ENCODE measurements at places on chromosomes 13 and 19.

GRCh38 chr13:23644126-23644419 is 73.9 kb downstream of the TNFRSF19 start:
- no peak for DNase-seq

GRCh38 chr19:37990362-37990761 is 83.4 kb downstream of the SIPA1L3 start:
- no peak for DNase-seq

DNA sequence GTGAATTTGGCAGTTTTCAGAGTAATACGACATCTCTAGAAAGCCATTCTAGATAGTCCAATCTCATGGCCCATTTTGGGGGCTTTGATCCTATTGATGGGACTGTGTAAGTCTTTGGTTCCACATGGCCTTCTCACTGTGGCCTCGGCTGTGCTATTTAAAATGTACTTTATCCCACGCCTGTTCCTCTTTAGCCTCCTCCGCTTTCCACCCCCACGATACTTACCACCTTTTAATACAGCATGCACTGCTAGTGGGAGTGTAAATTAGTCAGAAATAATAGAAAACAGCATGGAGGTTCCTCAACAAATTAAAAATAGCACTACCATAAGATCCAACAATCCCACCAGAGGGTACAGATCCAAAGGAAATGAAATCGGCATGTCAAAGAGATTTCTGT is 28.3 kb upstream of the CEBPG start:
- DNase-seq = no peak

GRCh38 chr13:59681636-59682311 is 482.0 kb downstream of the DIAPH3 start:
- no peak for DNase-seq

DNA sequence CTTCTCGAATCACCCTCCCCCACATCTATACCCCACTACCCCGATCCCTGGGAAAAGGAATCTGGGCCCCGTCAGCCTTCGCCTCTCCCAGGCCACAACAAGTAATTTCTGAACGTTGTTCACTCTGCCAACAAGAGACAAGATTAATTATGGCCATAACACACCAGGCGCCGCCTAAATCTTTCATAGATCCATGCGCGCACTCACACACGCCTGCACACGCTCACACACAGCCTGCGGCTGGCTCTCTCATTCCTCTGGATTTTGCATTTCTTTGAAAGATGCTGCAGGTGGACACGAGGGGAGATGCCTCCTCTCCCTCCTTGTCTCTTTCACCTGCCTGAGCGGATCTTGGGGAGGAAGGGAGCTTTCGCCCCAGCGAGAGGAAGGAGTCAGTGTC is 17.1 kb downstream of the ZNRF4 start:
- no peak for DNase-seq

DNA sequence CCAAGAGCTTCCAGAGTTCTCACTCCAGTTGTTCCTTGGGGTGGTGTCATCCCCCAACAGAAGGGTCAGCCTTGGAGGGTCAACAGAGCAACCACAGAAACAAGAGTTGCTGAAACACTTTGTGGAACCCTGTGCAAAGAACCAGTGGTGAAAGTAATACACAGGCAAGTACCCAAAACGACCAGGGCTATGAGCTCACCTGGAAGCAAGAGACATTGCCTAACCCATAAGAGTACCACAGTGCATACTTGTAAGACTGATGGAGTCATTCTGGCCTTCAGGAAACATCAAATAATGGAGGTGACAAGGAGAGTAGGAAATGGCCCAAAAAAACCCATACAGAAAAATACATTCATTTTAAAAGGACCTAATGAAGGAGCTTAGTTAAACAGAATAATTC is 184.3 kb upstream of the TSC22D1 start:
- DNase-seq = no peak

GRCh38 chr13:41561170-41561569 is 103.8 kb downstream of the RGCC start:
- DNase-seq = no peak

DNA sequence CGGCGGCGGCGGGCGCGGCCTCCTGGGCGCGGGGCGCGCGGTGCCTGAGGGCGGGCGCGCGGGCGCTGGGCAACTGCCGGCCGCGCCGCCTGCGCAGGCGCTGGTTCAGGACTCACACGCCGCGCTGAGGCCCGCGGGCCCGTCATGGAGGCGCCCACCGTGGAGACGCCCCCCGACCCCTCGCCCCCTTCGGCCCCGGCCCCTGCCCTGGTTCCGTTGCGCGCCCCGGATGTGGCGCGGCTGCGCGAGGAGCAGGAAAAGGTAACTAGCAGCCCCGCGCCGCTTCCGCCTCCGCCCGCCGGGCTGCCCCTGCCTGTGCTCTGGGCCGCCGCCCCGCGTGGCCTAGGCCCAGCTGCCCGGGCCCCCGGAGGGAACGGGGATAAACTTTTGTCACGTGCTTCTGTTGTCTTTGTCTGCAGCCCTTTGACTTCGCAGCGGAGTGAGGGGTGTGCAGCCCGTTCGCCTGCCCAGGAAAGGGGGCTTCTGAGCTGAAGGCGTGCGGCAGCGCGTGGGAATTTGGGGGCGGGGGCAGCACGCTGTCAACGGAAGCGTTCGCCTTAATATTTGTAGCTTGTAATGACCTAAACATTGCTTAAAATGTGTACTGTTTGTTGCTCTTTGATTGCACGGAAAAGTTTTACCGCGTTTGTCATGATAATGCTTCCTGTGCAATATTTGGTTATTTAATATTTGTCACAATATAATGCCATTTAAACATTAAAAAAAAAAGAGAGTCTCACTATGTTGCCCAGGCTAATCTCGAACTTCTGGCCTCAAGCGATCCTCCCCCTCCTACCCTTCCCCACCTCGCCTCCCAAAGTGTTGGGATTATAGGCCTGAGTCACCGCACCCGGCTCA is 594 bp downstream of the URI1 start:
- DNase-seq = peak; percentile 71

DNA sequence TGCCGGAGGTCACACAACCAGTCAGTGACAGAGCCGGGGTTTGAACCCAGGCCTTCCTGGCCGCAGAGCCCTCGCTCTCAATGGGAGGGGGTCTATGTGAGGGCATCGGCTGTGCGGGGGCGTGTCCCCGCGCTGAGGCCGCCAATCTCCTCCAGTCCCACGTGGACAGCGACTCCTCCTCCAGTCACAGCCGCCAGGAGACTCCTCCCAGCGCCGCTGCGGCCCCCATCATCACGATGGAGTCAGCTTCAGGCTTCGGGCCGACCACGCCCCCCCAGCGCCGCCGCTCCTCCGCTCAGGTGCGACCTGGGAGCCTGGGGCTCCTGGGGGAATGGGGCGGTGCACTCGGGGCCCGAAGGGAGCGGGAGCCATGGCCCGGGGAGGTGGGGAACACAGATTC is 6.0 kb downstream of the SPRED3 start:
- DNase-seq = peak; percentile 81

DNA sequence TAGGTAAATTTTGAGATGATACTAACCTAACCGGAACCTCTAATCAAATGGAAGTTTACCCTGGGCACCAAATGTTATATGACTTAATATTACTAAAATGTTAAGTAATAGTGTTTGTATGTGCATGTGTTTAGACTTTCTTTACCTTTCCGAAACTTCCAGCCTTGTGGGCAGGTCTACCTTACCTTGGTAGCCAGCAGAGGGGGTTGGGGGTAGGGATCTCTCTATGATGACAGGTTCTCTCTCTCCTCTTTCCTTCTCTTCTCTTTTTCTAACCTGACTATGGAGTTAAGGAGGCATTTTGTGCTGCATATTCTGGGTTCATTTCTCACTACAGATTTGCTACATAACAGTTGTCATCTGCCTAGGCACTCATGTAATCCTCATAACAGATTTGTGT is 6.8 kb upstream of the FRY start:
- DNase-seq = no peak

DNA sequence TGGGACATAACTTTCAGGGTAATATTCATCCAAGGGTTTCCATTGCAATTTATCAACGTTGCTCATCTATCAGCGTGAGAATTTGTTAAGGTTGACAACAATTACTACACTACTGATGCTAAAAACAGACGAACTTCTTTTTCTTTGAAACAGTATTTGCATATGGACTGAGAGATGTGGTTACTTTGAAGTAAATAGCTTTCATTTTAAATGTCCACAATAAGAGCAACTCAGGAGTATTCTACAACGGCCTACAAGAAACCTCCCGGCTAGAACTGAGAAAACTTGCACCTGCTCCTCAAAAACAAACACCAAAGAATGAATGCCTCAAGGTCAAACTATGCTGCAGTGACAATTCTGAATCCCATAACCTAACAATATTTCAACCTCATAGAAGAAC is 238.4 kb downstream of the IRS2 start:
- DNase-seq = no peak

DNA sequence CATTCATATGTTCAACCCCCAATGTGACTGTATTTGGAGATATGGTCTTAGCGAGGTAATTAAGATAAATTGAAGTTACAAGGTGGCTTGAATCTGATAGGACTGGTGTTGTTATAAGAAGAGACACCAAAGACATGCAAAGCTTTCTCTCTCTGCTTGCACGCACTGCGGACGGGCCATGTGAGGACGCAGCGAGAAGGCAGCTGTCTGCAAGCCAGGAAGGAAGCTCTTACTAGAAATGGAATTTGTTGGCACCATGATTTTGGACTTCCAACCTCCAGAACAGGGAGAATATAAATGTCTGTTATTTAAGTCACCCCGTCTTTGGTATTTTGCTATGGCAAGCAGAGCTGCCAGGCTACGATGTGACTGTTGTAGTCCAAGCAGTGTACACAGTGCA is 4.8 kb downstream of the DLEU7 start:
- DNase-seq = no peak

DNA sequence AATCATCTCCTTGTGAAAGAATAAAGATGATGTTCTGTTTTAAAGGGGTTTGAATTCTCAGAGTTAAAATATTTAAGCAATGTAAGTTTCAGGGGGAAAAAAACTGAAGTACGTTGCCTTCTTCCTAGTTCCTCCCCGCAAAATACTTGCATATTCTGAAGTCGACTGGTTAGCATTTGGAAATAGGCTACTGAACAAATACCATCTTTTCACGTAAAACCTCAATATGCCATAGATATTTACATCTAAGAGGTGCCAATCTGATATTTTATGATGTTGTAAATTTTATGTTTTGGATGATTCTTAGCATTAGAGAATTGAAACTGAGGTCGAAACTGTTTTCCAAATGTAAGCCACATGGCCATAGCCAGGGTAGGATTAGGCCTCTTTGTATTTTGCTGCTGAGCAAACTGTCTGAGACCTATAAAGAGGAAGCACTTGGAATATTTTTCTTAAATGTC is 138.3 kb downstream of the FLT1 start:
- DNase-seq = no peak

- DNase-seq = no peak
Observed at GRCh38 chr13:27919659-27919933, 204 bp upstream of the PDX1 start.

GRCh38 chr13:74597526-74597925 is 463.3 kb upstream of the KLF12 start:
- DNase-seq = no peak

GRCh38 chr19:7869910-7870511 is 4.2 kb downstream of the PRR36 start:
- no peak for DNase-seq

DNA sequence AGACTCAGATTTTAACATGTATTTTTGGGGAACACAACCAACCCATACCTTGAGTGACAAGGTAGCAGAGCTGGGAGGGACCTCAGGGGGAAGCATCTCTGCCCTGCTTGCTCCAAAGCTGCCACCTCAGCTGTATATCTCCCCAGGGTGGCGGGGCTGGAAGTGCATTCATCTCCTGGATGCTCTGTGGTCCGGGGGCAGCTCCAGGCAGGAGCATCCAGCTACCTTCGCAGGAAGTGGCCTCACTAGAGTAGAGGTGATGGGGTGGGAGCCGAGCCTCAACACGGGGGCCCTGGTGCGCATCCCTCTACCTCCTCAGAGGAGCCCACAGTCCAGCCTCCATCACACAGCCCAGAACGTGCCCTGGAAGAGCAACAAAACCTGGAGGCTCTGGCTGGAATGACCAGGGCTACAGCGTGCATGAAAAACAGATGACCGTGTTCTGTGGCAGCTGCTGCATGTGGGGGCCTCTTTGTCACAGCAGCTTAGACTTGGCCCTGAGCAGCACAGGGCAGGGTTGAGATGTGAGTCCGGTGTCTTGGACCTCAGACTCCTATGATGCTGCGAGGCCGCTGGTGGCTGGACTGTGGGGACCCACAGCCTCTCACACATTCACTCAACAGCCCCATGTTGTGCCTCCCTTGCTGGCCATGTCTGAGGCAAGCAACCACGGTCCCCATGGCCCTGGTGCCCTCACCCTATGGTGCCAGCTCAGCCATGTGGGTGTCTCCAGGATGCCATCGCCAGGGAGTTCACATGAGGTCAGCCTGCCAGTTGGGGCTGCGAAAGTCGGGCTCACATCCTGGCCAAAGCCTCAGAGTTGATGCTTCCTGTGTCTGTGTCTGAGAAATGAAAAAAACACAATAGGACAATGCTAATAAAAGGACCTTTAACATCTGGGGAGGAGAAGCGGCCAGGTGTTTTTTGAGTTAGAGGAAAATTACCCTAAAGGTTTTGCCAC is 17.1 kb upstream of the GAS6 start:
- no peak for DNase-seq

DNA sequence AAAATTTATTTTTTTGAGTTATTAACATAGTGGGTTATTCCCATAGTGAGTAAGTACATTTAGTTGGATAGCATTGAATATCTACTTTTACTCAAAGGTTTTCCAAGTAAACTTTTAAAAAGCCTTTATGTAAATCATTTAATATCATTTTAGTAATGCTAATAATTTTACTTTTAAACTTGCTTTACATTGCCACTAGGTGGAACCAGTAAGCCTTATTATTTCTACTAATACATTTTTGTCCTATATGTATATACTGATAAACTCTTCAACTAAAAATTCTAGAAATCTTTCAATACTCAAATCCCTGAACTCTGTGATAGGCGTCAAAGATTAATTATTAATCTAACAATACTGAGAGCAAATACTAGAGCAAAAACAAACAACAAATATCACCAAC is 1709.2 kb upstream of the PCDH20 start:
- no peak for DNase-seq

DNA sequence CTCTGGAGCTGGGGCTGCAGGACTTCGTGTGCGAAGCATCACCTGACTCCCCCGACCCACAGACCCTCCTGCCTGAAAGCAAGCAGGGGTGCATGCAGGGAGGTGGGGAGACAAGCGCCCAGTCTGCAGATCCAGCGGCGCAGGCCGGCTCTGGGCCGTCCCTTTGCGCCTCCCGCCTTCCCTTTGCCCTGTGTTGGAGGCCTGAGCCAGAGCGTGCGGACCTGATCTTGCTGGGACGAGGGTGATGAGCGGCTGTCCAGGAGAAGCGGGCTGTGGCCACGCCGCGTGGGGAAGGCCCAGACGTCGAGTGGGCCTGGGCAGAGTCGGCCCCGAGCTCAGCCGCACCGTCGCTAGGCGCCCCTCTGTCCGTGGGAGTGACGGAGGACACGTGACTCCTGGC is 5.3 kb upstream of the GRTP1 start:
- DNase-seq = no peak
